ENCODE measurements at places on chromosomes 4 and X. TPM values are rescaled to one million over a fixed set of nuclear protein-coding genes. Genes with fewer than 3 reads are reported as not detected.

KIAA1210 gene
- not detected for polyA plus RNA-seq

RHOXF1 gene
- polyA plus RNA-seq: not detected

BLTP1 gene
- polyA plus RNA-seq: 4.4 TPM

ZDHHC15 gene
- polyA plus RNA-seq: under 0.01 TPM

ANK2 gene
- polyA plus RNA-seq: 6.0 TPM

SPIN2A gene
- polyA plus RNA-seq: not detected

PDLIM3 gene
- 17.4 TPM for polyA plus RNA-seq

BDH2 gene
- 62.7 TPM for polyA plus RNA-seq

PABPC1L2B gene
- not detected for polyA plus RNA-seq

EDNRA gene
- not detected for polyA plus RNA-seq

GNRHR gene
- polyA plus RNA-seq: not detected

NPY5R gene
- 0.13 TPM for polyA plus RNA-seq

SUPT20HL1 gene
- polyA plus RNA-seq: not detected

GPR173 gene
- polyA plus RNA-seq: 1.0 TPM

SASH3 gene
- 6.2 TPM for polyA plus RNA-seq

ABRAXAS1 gene
- polyA plus RNA-seq: 7.9 TPM

CLCN4 gene
- polyA plus RNA-seq: 0.96 TPM

TRPC5OS gene
- polyA plus RNA-seq: not detected

PAGE5 gene
- polyA plus RNA-seq: not detected

TGIF2LX gene
- not detected for polyA plus RNA-seq

GABRA4 gene
- not detected for polyA plus RNA-seq

SPP1 gene
- 16.6 TPM for polyA plus RNA-seq

CT45A10 gene
- polyA plus RNA-seq: not detected

MAGEH1 gene
- polyA plus RNA-seq: 16.6 TPM

RPS6KA6 gene
- 2.5 TPM for polyA plus RNA-seq

CT47C1 gene
- polyA plus RNA-seq: not detected

HOPX gene
- 6.6 TPM for polyA plus RNA-seq

HELT gene
- polyA plus RNA-seq: not detected

CNGA1 gene
- polyA plus RNA-seq: 2.4 TPM

BBS12 gene
- 3.7 TPM for polyA plus RNA-seq

VCX2 gene
- polyA plus RNA-seq: not detected

CNKSR2 gene
- polyA plus RNA-seq: 0.60 TPM

SRPX gene
- polyA plus RNA-seq: 37.2 TPM

SPANXA1 gene
- not detected for polyA plus RNA-seq

ITIH6 gene
- polyA plus RNA-seq: not detected

ATP1B4 gene
- not detected for polyA plus RNA-seq

FGD1 gene
- polyA plus RNA-seq: 0.60 TPM

SSX4 gene
- not detected for polyA plus RNA-seq

GAGE12F gene
- polyA plus RNA-seq: not detected

DSPP gene
- not detected for polyA plus RNA-seq

SLC25A4 gene
- 25.4 TPM for polyA plus RNA-seq

NLRP2B gene
- not detected for polyA plus RNA-seq

KANTR gene
- 0.46 TPM for polyA plus RNA-seq

Measured in sigmoid colon (tissue), 7 donors.